ENCODE measurements at places on chromosomes 4 and X.

- DNase-seq, result no peak
Measured at GRCh38 chr4:147860960-147861359, 129.1 kb downstream of the ARHGAP10 start.

- DNase-seq, result no peak
Measured at GRCh38 chr4:52507774-52508173, 151.3 kb downstream of the USP46 start.

DNA sequence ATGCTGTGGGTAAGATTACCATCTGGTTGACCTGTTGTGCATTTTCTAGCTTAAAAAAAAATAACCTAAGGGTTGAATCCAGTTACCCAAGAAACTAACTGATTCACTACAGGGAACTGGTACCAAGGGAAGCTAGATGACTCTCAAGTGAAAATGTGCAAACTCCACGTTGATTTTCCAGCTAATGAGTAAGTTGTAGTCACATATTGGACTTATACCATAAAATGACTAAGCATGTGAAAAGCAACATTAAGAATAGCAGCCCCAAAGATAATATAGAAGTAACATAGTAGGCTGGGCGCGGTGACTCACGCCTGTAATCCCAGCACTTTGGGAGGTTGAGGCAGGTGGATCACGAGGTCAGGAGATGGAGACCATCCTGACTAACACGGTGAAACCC is 270.9 kb downstream of the SPRY1 start:
- no peak for DNase-seq

- DNase-seq, result no peak
Measured at GRCh38 chr4:116321471-116321870, 763.9 kb downstream of the TRAM1L1 start.

DNA sequence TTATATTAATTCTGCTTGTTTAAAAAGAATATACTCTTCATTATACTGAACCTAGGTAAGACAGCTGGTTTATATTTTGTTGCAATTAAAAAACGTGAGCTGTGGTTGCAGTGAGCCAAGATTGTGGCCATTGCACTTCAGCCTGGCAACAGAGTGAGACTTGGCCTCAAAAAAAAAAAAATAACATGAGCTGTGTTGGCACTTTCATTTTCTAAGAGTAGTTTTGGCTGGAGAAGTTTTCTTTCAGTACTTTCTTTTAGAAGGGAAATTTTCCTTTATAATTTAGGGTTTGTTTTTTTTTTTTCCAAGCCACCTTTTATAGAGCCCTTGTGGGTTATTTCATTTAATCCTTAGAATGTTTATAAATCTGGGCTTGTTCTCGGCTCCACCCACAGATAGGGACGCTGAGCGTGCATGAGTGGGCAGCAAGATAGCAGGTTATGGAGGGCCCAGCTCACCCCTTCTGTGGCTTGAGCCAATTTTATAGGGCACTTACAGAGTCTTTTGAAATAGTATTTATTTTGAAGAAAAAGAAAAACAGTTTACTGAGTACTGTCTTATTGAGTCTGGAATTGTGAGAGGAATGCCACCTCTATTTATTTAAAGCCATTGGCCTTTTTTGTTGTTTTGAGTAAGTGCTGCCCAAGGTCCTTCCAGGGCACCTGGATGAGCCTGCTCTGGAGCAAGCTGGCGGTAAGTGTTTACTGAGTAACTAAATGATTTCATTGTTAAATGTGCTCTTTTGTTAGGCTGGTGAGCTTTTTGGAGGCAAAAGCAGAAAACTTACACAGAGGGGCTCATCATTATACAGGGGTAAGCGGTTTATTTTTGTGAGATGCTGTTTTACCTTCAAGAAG is 60.9 kb downstream of the HTT start:
- DNase-seq, result no peak

GRCh38 chr4:26484516-26484915 is 5.8 kb downstream of the CCKAR start:
- no peak for DNase-seq

DNA sequence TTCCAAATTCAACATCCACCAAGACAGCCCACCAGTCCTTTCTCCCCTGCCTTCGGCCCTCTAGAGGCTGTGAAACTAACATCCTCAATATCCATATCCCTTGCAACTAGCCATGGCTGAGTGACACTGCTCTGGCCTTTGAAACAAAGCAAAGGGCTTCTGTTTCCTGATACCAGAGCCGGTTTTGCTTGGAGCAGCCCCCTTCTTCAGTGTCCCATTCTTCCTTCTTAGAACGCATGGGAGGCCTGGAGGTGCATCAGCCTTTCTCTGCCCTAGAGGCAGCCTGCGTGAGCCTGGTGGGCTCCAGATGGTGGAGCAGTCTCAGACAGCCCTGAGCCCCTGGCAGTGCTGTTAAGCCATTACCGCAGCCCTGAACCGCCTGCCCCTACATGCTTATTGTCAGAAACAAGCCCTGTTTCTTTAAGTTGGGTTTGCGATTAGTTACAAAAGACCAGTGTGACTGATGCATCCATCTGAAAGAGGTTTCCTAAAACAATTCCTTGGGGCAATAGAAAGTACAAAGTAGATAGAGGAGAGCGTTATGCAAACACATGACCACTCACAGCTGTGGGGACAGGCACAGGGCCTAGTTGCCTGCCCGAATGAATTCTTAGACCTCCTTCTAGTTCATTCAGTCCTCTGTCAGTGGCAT is 74.1 kb downstream of the EVC start:
- no peak for DNase-seq

- DNase-seq, result no peak
Measured at GRCh38 chrX:68421636-68422035, 11.7 kb downstream of the OPHN1 start.

Data from D721Med (cell line).